Aorta (tissue), 5 donors: ENCODE measurements at places on chromosomes 4 and X.

- no peak for DNase-seq
Measured at GRCh38 chrX:13452283-13452682, 117.1 kb upstream of the EGFL6 start.

- DNase-seq = no peak
Measured at GRCh38 chr4:65999518-65999871, 329.2 kb upstream of the EPHA5 start.

- peak; percentile 16 for DNase-seq
Measured at GRCh38 chr4:7964459-7964858, 24.8 kb upstream of the AFAP1 start.

GRCh38 chrX:31228415-31228832 is 156.6 kb upstream of the FTHL17 start:
- DNase-seq = no peak

DNA sequence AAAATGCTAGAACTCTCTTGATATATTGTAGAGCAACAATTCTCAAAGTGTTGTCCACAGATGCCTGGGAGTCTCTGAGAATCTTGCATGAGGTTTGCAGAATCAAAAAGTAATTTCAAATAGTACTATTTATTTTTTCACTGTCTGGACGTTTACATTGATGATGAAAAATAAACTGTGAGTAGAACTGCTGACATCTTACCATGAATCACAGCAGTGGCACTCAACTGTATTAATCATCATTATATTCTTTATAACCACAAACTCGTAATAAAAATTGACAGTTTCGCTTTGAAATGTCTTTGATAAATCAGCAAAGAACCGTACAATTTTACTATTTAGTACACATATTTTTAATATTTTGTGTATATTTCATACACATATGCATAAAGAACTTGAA is 94.5 kb downstream of the NAF1 start:
- no peak for DNase-seq

- DNase-seq = no peak
Measured at GRCh38 chrX:111354496-111354895, 57.5 kb downstream of the DCX start.

DNA sequence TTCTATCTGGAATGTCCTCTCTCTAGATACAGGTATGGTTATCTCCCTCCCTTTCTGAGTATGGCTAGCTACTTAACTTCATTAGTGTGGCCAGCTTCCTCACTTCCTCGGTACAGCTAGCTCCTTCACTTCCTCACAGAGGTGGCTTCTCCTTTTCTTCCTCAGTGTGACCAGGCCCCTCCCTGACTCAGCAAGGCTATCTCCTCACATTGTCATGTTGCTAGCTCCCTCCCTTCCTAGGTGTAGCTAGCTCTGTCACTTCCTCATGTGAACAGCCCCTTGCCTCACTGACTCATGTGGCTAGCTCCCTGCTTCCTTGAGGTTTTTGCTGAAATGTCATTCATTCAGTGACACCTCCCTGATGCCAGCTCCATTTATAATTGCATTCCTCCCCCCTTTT is 67.3 kb upstream of the DDIT4L start:
- no peak for DNase-seq

DNA sequence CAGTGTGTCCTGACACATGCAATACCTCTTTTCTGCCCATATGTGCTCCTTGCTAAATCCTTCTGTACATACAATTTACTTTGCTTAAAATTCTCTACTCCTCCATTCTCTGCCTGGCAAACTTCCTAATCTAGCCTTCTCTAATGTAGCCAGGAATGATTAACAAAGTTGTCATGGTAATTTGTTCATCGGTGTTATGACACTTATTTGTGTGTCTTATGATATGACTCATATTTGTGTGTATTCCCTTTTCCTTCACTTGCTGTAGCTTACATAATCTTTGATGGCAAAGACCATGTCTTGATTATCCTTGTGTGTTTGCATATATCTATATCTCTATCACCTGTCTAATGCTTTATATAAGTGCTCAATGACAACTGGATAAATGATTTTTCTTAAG is 133.3 kb downstream of the COL25A1 start:
- DNase-seq = no peak
